HS-27A (cell line): ENCODE measurements at places on chromosomes 12 and 14.

GRCh38 chr12:107541001-107541705 lies 144.4 kb upstream of the PWP1 start:
- DNase-seq, result no peak

- no peak for DNase-seq
Observed at GRCh38 chr12:93094988-93095737, 166.1 kb upstream of the EEA1 start.

DNA sequence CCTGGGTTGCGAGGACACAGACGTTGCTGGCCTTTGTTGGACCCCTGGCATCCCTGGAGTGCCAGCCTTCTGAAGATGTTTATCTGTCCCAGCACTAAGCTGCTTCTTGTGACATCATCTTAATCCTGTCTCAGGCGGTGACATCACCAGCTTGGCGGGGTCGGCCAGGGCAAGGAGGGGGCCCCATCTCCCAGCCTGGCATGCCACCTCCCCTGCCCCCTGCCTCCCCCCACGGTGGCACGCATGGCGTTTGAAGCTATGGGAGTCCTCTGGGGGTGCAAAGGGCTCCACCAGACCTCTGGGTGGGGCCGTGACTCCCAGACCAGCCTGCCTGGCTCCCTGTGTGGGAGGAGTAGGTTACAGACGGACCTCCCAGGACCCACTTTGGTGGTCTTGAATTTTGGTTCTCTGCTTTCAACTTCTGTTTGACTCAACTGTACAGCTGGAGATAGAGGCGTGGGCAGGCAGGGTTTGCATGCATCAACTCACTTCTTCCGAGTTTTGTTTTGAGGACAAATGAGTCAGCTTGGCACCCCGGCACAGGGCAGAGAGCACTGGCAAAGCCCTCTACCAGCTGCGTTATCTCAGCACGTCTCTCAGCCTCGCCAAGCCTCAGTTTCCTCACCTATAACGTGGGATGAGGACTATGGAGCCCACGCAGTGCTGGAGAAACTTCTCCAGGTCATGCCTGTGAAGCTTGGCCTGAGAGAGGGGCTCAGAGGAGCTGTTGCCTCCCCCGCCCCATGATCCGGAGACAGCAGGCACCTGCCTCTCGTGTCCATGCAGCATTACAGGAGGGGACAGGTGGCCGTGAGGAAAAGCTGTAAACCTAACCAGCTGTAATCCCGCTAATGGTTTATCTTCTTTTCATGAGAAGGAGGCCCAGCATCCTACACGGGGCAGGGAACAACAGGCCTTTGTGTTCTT lies 38.8 kb upstream of the EML1 start:
- DNase-seq, result no peak

DNA sequence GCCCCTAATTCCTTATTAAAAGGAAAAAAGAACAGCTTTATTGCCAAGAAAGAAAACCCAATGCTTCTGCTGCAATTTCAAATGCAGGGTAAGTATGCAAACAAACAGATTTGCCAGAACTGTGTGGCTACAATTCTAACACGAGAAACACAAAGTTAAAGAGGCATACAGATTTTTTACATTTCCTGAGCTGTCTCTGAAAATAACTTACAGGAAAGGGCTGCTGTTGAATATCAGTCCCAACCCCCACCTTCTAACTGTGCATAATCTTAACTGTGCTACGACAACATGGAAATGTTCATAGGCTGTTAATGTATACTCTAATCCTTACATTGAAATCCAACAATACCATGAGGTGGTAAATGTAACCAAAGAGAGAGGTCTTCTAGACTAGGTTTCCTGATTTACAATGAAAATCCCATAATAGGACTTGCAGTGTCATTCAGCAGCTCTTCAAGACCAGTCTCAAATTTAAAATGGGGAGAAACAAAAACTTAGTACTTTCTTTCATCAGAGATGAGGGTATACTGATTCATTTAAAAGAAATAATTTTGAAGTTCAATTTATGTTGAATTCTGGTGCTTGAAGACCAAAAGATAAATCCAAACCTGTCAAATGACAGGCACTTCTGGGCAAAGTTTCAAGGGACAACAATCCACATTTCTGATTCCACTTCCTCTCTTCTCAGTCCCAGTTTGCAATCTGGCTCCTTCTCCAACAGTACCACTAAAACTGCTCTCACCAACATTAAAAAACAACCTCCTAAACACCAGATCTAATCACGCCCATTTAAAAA lies 14.4 kb downstream of the FGD6 start:
- DNase-seq, result no peak

DNA sequence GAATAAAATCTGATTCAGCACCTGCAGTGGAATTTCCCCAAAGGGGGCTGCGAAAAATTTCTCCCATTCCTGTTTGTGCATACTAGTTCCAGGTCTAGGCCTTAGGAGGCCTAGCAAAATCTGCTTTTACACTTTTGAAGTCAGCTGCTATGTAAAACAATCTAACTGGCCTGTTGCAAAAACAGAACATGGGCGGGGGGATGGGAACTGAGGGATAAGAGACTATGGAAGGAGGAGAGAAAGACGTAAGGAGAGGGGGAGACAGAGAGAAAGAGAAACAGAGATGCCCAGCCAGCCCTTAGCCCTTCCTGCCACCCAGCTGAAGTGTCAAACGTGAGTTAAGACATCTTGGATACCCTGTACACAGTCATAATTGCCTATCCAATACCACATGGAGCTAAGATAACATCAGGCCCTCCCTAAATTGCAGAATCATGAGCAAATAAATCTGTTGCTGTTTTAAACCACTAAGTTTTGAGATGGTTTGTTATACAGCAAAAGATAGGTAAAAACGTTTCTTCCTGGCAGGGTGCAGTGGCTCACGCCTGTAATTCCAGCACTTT lies 45.6 kb downstream of the SPTLC2 start:
- no peak for DNase-seq

- DNase-seq, result no peak
Observed at GRCh38 chr12:69467366-69467765, 2.8 kb upstream of the FRS2 start.

DNA sequence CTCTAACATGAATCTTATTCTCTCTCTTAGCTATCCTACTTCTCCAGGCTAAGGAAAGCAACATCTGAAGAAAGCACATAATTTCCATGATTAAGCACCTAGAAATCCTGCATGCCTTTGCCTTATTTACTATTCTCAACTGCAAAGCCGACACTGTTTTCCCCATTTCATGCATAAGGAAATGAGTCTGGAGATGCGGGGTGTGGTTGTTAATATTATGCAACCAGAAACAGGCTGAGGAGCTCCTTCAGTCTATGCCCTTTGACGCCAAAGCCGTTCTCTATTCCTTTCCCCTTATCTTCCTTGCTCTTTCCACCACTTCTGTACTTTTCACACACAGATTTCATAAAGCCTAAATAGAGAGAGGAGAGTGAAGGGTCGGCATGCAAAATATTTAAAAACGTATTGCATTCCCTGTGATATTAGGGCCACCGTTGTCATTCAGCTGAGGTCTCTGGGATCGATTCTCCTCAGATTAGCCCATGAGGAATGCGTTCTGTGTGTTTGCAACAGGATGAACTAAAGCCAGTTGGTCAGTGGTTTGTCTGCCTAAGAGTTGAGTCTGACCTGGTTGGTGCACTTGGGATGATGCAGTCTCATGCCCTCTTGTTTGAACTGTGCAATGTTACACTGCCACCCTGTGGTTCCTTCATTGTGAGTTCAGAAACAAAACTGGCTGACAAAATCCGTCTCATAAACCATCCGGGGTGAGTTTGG lies 53.1 kb upstream of the PLEKHG7 start:
- peak; percentile 64 for DNase-seq

GRCh38 chr12:89544681-89545184 lies 18.9 kb upstream of the POC1B start:
- no peak for DNase-seq

DNA sequence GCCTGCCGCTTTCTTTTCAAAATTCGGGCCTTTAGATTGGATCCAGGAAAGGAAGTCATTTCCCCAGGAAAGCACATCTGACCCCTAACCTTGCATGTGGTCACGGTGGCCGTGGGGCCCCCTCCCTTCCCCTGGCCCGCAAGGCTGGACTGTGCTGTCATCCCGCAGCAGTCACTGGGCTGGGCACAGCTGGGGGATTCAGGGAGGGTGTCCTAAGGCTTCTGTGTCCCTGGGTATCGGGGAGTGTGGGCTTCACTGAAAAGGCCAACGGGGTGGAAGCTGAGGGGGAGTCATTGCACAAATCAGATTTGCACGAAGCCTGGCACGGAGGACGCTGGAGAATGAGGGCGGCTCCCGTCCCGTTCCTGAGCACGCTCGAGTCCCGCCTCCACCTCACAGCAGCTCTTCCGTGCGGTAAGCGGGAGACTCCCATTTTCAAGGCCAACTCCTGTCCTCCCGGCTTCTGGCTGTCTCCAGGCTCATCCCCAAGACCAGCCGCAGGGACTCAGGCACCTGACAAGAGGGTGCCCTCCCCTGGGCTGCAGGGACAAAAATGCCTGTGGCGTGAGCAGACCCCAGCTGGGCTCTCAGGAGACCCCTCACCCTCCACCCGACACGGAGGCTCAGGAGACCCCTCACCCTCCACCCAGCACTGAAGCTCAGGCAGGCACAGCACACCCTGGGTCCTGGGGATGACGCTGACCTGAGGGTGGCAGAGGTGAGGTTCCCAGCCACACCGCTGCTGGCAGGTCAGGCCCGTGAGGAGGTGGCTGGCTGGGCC lies 9.6 kb downstream of the XRCC3 start:
- DNase-seq, result no peak

GRCh38 chr14:32724867-32725471 lies 213.7 kb upstream of the NPAS3 start:
- DNase-seq, result peak; percentile 33

- no peak for DNase-seq
Observed at GRCh38 chr12:67280088-67280487, 10.9 kb downstream of the CAND1 start.

- no peak for DNase-seq
Observed at GRCh38 chr14:80872645-80873044, 68.9 kb downstream of the CEP128 start.

DNA sequence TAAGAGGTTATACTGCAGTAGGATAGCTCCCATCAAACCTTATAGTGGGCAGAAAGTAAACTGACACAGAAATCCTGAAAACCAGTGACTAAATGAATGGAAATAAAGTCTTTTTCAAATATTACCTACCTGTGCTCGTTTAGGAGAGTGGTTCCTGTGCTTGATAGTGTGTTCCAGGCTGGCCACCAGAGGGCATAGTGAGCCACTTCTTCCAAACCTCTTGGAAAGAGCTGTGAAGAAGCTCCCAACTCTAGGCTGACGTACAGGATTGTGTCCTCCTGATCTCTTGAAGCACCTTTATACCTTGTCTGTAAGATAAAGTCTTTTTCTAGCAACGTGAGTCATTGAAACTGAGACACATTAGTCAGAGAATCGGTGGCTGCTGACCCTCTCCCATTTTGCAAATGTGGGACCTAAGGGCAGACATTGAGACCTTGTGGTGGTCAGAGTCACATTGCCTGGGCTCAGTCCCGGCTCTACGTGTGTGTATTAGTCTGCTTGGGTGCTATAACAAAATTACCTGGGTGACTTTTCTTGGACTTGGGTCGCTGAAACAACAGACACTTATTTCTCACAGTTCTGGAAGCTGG lies 17.6 kb downstream of the TDP1 start:
- DNase-seq, result no peak

DNA sequence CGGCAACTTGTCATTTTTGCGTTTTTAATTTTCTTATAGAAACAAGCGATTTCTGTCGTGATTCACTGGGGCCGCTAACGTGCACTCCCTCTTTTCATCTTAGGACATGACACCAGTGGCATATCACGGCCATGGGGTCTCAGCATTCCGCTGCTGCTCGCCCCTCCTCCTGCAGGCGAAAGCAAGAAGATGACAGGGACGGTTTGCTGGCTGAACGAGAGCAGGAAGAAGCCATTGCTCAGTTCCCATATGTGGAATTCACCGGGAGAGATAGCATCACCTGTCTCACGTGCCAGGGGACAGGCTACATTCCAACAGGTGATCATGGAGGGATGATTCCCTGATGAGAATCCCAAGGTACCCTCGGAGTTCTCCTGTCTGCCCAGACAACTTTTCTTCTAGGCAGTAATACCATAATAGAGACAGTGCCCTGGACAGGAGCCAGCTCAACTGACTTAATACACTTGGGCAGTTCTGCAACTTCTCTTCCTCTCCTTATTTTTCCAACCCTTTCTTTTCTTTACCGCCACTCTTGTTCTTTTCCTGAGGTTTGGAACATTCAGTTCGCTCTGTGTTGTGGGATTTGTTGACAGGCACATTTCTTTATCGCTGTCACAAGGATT lies 821 bp downstream of the TMEM106C start:
- no peak for DNase-seq

DNA sequence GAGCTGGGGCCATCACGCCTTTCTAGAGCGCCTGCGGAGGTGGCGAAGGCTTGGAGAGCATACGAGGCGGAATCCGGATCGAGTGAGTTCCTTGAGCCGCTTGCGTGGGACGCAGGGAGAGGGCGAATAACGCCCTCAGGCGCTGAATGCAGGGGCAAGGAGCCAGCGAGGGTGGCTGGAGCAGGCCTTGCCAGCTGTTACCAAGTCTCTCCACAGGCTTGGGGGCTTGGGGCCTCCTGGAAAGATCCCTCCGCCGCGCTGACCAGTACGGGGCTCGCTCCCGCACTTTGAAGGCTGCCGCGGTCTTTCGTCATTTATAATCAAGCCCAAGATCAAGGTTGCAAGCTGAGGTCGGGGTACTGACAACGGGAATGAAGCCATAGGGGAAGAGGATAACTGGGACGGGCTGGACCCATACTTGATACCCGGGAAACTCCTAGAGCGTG lies 1.2 kb downstream of the FLRT2 start:
- DNase-seq, result peak; percentile 53

- no peak for DNase-seq
Observed at GRCh38 chr12:39958377-39958776, 147.5 kb downstream of the SLC2A13 start.

- no peak for DNase-seq
Observed at GRCh38 chr12:47739979-47740378, 14.7 kb upstream of the ENDOU start.
